ENCODE measurements at places on chromosomes 5 and 9.

- no peak for DNase-seq
These were observed 66.0 kb downstream of the GDNF start for GRCh38 chr5:37773809-37774208.

DNA sequence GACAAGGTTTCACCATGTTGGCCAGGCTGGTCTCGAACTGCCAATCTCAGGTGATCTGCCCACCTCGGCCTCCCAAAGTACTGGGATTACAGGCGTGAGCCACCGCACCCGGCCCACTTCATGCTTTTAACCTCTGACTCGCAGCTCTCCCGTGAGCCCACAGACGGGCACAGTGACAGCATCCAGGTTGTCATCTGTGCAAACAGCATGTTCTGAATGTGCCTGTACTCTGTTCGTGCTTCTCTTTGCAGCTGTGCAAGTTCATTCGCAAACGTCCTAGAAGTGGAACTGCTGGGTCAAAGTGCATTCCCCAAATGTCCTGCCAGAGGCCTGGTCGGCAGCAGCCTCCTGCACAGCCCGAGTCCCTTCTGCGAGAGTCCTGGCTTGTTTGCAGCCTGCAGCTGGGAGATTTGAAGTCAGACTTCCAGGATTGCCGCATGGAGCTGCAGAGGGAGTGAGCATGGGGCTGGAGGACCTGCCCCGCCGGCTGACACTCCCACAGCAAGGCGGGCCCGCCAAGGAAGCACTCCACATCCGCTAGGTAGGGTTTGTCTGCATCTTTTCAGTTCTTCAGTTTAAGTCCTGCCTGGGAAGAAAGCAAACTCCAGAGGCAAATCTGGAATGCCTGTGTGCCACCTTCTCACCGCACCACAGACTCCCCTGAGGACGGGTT is 3.4 kb downstream of the BRD3OS start:
- DNase-seq, result no peak

- no peak for DNase-seq
These were observed 5.5 kb downstream of the PAX5 start for GRCh38 chr9:37028420-37029031.

DNA sequence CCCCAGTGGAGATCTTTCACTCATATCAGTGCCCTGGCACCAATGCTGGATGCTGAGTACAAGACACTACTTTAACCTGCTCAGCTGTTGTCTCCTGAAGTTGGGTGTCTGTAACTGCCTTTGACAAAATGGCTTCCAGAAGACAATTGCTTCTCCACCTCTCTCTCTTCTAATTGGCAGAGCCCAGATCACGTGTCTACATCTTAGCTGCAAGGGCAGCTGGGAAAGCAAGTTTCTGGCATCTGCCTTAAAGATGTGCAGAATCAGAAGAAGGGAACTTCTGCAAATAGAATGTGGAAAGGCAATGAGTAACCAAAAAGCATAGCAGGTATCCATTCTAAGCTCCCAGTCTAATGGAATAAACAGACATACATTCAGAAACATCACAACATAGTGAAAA is 81.1 kb downstream of the PDZD2 start:
- DNase-seq, result no peak

DNA sequence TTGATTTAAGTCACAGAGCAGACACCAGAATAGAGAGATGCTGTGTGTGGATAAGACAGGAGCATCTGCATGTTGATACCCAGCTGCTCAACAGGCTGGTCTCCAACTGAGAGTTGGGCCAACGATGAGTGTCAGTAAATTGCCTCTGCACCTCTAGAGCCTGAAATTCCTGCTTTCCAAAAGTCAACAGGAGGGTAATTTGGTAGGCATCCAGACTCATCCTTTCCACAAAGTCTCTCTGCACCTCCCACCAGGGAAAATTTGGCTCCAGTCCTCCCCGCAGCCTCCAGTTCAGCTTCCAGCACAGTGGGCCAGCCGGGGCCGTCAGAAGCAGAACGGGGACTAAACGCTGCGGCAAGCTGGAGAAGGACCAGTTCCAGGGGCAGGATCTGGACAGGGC is 136.9 kb downstream of the RFK start:
- DNase-seq, result no peak

DNA sequence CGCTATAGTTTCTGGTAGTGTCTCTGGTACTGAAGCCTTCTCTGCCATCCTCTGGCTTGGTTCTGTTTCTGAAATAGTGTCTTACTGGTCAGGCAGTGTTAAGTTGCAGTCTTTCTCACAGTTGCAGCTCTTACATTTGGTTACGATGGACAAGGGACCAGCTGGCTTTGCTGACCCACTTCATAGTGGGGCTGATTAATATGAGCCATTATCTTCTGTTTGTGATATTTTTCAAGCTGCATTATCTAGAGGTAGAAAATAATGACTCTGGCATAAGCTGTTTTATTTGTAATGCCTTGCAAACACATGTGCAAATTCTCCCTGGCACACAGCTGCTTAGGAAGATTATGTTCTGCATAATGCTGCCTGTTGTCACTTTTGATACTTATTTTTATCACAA is 199.1 kb downstream of the KDM4C start:
- DNase-seq, result no peak

DNA sequence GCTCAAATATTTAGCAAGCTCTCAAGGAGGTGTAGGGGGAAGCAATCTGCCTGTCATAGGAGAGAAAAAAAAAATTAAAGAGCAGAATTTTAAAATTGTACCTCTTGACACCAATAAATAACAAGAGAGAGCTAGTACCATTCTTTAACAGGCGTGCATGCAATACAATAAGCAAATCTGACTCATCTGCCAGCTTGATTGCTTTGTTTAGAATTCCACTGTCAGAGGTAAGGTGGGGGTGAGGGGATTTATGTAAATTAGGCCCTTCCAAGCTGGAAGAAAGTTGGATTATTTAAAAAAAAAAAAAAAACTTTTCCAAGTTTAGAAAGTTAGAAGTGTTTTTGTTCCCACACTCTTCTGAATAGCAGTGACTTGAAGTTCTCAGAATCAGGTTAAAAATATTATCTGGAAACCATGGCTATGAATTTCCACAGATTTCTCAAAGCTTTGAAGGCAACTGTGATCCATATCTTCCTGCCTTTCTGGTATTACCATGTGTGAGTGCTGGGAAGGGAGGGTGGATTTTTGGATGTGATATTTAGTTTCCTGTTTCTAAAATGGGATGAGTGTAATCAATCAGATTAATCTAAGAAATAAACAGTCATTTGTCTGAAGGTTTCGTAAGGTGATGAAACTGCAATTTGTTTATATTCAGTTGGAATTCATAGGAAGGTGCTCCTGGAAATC is 477.5 kb downstream of the TLE4 start:
- no peak for DNase-seq

DNA sequence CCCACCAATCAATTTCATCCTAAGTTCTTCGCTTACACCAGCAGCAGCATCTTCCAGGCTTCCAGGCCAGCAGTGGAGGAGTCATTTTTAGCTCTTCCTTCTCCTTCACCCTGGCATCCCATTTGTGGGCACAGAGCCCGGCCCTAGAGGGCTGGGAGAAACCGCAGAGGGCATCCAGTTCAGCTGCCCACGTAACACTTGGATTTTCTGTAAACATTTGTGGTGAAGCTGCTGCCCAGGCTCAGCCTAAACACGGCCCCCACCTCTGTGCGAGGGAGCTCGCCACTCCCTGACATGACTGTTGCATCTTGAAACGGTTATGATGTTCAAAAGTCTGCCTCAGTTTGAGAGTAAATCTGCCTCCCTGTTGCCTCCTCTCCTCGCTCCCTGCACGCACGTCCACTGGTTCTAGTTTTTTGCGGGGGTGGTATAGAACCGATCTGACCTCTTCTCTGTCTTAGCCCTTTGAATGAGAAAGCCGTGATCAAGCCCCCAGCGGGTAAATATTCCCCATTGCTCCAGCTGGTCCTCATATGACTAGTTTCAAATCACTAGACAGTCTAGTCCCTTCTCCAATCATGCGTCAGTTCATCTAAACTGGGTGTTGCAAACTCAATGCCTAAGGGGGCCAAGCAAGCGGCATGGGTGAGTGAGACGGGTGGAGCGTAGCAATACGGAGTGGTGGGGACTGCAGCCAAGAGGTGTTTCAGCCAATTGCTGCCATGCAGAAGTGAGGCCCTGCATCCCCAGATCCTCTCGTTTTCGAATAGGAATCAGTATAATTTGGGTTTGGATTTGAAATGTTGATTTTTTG is 34.9 kb upstream of the N4BP3 start:
- no peak for DNase-seq

- peak; percentile 56 for DNase-seq
These were observed 2.8 kb upstream of the RACK1 start for GRCh38 chr5:181246276-181247049.

DNA sequence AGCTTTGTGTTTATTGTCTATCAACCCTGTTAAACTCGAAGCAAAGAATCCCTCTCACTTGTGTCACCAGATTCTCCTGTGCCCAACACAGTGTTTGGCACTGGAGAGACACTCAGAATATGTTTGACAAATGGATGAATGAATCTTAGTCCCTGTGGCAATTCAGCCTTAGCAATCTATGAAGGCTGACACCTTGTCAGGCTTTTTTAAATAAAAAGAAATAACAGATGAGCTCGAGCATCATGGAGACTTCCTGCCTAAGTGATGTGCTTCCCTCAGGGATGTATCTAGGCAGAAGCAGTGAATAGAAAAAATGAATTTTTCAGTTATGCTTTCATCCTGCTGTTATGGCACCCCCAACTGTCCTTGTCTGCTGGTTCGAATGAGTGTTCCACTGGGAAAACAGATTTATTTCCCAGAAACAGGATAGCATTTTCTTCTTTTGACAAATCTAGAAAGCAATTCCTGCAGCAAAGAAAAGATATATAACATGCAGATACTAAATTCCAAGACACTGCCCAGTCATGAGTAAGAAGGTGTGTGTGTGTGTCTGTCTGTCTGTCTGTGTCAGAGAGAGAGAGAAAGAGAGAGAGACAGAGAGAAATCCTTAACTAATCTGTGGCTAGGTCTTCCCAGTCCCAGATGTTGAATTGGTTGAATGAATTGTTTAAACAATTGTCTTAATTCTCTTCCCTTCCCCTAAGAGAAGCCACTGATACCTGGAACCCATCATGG is 16.7 kb downstream of the MAMDC2 start:
- no peak for DNase-seq

- DNase-seq, result no peak
These were observed 570.6 kb upstream of the KLF4 start for GRCh38 chr9:108060175-108060574.

DNA sequence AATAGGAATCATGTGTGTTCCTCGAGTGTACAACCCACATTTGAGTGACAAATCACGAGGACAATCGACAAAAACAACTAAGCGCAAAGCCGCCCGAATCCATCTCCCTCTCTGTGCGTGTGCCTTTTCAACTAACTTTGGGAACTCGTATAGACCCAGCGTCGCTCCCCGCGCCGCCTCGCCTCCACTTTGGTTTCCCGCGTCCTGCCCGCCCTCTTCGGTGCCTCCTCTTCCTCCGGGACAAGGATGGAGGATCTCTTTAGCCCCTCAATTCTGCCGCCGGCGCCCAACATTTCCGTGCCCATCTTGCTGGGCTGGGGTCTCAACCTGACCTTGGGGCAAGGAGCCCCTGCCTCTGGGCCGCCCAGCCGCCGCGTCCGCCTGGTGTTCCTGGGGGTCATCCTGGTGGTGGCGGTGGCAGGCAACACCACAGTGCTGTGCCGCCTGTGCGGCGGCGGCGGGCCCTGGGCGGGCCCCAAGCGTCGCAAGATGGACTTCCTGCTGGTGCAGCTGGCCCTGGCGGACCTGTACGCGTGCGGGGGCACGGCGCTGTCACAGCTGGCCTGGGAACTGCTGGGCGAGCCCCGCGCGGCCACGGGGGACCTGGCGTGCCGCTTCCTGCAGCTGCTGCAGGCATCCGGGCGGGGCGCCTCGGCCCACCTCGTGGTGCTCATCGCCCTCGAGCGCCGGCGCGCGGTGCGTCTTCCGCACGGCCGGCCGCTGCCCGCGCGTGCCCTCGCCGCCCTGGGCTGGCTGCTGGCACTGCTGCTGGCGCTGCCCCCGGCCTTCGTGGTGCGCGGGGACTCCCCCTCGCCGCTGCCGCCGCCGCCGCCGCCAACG is at the start of gene GPR150:
TSS of gene GPR150 (plus strand) at position 58 of the 840 bp plus-strand sequence. CDS start at position 247, 189 bp downstream.
- peak; percentile 30 for DNase-seq

DNA sequence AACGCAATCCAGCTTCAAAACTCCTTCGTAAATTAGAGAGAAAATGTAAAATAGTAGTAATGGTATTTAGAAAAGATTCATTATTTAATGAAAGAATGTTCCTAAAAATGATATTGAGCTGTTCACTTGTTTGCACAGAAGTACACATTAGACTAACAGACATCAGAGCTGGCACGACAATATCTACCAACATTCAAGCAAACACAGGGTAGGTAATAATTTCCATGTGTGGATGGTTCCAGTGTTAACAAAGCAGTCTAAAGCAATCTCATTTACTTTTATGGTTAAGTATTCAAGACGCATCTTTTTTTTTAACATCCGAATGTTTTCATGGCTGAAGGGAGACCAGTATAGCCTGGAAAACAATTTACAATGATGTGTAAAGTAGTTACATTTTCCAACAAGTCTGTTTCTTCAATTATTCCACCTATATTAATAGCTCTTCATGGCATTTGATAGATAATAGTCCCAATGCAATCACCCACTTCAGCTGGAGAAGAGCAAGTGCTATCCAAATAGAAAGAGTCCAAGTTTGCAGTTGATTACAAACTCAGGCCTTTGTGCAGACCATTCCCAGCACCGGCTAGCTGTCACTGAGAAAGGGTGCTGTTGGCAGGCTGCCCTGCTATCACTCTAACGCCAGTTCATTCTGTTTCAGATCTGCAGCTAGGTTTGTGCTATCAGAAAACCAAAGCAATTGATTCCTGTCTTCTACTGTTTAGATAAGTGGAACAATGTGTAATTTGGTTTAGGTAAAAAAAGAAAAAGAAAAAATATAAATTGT is 458.8 kb downstream of the DTWD2 start:
- DNase-seq, result no peak

GRCh38 chr5:96338091-96338490 is 95.0 kb downstream of the PCSK1 start:
- DNase-seq, result no peak

DNA sequence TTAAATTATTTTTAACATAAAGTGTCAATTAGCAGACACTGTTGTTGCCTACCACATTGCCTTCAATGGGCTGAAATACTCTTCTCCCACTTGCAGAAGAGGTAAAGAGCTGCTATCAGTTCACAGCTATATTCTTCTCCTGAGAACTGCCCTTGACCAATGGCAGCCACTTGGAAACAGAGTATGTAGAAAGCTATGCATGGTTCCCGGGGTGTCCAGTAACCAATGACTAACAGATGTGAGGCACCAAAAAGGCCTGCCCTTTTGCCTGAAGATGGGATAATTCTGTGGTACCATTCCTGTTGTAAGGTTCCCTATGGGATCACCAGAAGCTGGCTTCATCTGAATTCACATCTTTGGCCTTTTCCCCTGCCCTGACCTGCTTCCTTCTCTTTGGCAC is 181.4 kb upstream of the MAP3K1 start:
- no peak for DNase-seq

GRCh38 chr5:109982966-109983534 is 293.3 kb downstream of the MAN2A1 start:
- DNase-seq, result no peak
